ENCODE measurements at places on chromosomes 12 and 14.

DNA sequence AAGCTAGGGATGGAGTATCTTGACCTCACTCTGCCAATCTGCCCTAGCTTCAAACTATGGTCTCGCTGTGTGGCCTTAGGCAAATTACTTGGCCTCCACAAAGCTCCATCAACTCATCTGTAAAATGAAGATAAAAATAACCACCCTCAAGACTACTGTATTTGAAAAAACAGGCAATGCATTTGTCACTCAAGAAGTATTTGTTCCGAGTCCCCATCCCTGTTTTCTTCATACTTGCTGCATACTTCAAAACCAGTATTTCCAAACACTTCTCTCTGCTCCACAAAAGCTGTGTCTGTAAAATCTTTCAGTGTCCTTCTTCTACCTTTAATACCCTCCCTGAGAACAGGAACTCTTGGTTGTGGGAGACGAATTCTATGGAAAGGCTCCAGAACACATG is 47.9 kb downstream of the GTF2A1 start:
- no peak for DNase-seq

GRCh38 chr14:20376071-20376588 is 32.7 kb downstream of the PARP2 start:
- no peak for DNase-seq

- no peak for DNase-seq
These were observed 73.0 kb downstream of the NINJ2 start for GRCh38 chr12:590206-590750.

- DNase-seq, result no peak
These were observed 196.8 kb upstream of the NEDD1 start for GRCh38 chr12:96710127-96710745.

All from NCI-H1436 treated with DMSO at 0.1 percent for 48 hours (cell line).